ENCODE measurements at places on chromosomes 7 and 10.

GRCh38 chr7:45944058-45944457 lies 23.0 kb upstream of the IGFBP3 start:
- DNase-seq, result no peak

- DNase-seq, result no peak
Observed at GRCh38 chr7:151823566-151824372, 53.1 kb downstream of the PRKAG2 start.

- no peak for DNase-seq
Observed at GRCh38 chr10:125661431-125661940, 21.5 kb downstream of the TEX36 start.

- DNase-seq, result no peak
Observed at GRCh38 chr10:76114581-76115001, 683.2 kb downstream of the LRMDA start.

Data from naive thymus-derived CD8-positive, alpha-beta T cell (primary cell).